Stimulated activated CD8-positive, alpha-beta memory T cell treated with anti-CD3 and anti-CD28 coated beads, Interleukin-7, amount 100 ng/mL, for 4 hours (primary cell): ENCODE measurements at places on chromosomes 3 and 15.

GRCh38 chr3:139695426-139696313 lies 17.9 kb upstream of the NMNAT3 start:
- no peak for DNase-seq

GRCh38 chr15:28904003-28904402 lies 18.2 kb downstream of the APBA2 start:
- no peak for DNase-seq

DNA sequence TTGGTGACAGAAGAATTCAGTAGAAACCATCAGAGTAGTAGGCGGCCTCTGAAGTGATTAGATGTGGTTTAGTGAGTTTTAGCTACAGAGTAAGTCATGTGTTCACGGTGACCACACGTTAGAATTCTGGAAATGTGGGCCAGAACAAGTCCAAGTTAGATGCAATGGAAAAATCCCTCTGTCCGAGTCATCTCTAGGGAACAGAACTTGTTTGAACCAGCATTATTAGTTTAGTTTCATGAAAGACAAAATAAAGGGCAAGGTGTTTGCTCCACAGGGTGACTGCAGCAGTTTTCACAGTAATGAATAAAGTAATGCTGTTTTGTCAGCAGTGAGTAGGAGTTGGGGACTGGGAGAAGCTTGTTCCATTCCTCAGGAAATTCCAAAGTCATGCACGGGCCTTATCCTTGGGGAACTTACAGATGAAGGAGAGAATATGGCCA lies 100.2 kb downstream of the CGNL1 start:
- no peak for DNase-seq

DNA sequence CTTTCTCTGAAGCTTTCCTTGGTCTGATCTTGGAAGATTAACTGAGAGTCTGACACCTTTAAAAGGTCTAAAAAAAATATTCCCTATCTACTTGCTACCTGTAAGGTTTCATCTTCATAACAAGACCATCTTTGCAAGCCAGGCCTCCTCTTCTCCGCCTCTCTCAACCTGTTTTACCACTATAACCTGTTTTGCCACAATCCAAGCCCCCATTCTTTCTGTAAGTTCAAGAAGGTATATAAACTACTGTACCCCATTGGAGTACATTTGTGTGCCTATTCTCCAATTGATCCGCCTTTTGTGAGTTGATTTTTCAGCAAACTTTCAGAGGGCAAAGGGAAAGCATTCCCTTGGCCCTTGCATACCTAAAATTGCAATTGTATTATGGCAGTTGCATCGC lies 319.3 kb upstream of the NECTIN3 start:
- no peak for DNase-seq

GRCh38 chr3:43436507-43437140 lies 150.3 kb downstream of the SNRK start:
- DNase-seq, result no peak

DNA sequence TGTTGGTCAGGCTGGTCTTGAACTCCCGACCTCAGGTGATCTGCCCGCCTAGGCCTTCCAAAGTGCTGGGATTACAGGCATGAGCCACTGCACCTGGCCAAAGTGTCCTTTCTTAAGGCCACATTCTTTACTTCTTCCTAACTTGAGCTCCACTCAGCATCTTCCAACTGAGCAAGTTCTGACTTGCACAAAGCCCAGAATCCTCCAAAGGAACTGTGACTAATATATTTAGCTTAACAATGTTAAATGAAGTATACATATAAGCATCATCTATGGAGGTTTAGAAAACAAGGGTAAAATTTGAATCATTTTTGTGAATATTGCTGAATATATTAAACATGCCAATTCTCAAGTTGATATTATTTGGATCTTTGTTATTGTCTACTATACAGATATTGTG lies 93.7 kb downstream of the SHQ1 start:
- DNase-seq, result no peak

DNA sequence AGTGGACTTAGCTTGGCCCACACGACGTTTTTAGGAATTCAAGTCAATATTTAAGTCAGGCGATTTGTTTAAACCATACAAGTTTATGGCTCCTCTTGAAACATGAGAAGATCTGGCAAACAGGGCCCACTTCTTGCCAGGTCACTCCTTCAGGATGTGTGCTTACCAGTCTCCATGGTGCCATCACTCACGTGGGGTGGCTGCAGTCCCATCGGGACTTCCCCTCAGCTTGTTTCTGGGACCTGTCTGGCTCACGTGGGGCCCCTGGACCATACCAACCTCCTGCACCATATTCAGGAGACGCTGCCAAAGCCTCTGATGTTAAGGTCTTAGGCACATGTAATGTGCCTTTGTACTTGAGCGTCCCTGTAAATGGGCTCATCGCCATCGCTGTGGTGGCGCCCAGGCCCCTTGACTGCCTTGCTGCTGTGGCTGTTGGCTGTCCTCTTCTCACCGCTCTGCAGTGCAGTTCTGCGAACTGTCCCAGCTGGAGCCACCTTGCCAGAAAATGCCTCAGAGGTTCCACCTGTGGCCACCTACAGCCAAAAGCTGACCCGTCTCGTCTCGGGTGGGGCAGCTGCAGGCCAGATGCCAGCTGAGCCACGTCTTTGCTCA lies 8.9 kb downstream of the MCM2 start:
- no peak for DNase-seq

DNA sequence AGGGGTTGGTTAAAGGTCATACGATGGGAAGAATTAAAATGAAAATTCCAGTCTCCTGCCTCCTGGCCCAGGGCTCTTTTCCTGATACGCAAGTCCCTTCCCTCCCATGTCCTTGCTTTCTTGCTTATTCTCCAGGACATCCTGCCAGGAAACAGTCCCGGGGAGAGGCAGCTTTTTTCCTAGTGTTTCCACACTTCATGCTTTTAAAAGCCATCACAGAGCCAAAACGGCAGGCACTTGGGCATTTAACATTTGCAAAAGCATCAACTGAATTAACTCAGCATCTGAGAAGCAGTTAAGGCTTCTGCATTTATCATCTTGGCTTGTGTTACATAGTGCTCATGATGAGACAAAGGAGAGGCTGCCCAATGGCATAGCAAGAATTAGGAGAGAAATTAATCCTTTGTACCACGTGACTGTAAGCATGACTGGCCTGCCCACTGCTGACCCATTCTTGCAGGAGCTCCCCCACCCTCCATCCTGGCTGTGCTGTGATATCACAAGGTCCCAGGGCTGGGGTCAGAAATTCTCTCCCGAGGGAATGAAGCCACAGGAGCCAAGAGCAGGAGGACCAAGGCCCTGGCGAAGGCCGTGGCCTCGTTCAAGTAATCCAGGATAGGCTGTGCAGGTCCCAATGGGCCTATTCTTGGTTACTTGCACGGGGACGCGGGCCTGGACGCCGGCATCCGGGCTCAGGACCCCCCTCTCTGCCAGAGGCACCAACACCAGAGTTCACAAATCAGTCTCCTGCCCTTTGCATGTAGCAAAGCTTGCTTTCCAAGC lies 21.6 kb upstream of the VILL start:
- DNase-seq, result no peak

DNA sequence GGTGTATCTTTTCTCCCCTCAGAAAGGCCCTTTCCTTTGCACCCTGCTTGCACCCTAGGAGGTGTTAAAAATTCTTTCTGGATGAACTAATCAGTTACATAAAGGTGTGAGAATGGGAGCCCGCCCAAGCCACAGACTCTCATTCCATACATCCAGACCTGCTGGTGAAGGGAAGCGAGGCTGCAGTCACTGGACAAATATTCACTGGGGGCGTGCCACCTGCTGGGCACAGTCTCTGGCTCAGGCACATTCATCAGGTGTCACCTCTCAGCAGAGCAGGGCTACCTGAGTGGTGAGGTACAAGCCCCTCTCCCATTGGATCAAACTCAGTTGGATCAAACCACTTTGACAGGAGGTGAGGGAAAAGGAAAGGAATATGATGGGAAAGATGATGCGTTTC lies 52.0 kb downstream of the NTRK3 start:
- DNase-seq, result no peak

GRCh38 chr3:13715961-13716360 lies 163.9 kb downstream of the WNT7A start:
- DNase-seq, result no peak

DNA sequence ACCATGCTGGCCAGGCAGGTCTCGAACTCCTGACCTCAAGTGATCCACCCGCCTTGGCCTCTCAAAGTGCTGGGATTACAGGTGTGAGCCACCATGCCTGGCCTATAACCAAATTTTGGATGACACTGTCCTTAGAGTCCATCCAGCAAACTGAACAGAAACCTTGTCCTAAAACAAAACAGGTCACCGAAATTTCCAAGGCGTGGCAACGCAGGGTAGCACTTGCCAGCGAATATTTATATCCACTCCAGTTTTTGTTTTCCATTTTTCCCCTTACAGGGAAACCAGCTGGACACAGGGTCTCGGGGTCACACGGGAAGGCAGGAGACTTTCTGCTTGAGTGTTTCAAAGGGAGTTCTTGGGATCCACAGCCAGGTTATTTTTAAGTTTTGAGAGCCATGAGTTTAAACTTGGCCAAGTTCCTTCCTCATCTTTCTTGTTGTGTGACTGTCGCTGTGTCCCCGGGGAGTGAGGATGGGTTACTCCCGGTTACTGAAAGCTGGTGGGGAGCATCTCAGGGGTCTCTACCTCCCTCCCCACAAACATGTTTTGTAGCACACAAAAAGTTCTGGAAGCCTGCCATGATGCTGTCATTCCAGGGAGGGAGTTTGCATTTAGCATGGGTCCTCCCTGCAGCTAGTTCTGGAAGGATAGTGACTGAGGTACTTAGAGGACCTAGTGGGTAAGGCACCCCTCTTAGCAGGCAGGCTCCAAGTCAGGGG lies 12.6 kb downstream of the LIMD1 start:
- no peak for DNase-seq

- no peak for DNase-seq
Observed at GRCh38 chr15:93308026-93308690, 219.1 kb upstream of the RGMA start.

GRCh38 chr15:60574801-60575631 lies 96.1 kb upstream of the ICE2 start:
- no peak for DNase-seq

GRCh38 chr3:20394243-20394642 lies 208.2 kb upstream of the SGO1 start:
- no peak for DNase-seq

- no peak for DNase-seq
Observed at GRCh38 chr3:170278627-170279026, 56.4 kb downstream of the PRKCI start.

DNA sequence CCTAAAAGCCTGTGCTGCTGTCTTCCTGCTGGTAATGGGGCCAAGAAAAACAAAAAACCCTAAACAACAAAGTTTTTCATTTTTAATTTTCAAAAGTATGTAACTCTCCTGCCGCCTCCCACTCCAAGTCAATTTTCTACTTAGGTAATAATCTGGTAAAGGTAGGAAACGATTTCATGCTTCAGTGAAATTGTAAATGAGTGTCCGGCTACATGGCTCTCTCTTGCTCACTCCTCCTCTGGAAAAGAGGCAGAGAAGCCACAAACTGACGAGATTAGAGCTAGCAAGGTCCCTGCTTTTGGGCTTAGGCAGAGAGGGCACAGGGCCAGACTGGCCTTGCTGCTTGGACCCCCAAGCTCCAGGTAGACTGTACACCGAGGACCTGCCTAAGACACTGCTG lies 23.5 kb downstream of the KLHL25 start:
- no peak for DNase-seq

- DNase-seq, result peak; percentile 33
Observed at GRCh38 chr15:74053941-74054529, 28.3 kb downstream of the GOLGA6A start.

GRCh38 chr15:39310633-39311032 lies 270.2 kb upstream of the THBS1 start:
- DNase-seq, result no peak

DNA sequence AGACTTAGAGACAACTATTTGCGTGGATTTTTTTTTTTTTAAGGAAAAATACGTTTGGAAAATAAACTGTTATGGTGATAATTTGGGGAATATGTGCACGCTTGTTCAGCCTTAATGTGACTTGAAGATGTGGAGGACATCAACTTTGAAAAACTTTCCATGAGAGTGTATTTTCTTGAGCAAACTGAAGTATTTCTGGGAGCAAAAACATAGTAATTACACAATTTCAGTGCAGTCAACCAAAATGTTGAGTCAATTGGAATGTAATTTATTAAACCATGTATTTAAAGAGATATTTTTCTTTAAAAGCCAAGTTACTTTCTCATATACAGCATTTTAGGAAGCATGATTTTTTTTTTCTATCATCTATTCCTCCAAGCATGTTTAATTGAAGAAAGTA lies 80.3 kb upstream of the FLNB start:
- no peak for DNase-seq

DNA sequence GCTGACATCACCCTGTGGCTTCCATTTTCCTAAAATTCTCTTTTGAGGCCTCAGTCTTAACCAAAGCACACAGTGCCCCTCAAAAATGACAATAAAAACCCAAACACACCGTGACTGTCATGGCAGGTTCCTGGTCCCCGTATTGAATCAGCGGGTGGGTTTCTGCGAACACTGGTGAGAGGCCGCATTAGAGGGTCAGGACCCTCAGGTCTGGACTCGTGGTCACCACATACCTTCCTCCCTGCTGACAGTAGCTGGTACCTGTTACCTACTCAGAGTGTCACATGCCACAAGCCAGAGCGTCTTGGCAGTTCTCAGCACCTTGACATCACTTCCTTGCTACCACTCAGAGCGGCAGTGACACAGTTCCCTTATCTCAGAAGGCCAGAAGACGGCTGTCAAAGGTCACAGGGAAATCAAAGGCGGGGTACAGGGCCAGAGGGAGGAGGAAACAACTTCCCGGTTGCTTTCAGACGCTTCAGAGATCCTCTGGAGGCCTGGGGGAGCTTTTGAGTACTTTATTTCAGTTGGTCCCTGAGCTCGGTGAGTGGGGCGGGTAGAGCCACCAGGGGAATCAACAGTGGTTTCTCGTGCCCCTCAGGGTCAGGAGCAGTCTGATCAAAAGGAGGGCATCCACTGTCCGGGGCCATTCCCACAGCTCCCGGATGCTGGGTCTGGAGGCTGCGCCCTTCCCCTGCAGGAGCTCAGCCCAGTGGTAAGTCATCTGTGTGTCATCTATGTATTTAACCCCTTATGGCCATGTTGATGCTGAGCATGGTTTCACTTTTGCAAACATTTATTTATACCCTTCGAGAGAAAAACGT lies at the start of the genes CCR5AS and CCRL2:
TSS of gene CCR5AS (minus strand) at position 279 of the 824 bp plus-strand sequence.
TSS of gene CCRL2 (plus strand) at position 472 of the 824 bp plus-strand sequence. CDS start 821 bp downstream, outside the sequence.
- peak; percentile 20 for DNase-seq

DNA sequence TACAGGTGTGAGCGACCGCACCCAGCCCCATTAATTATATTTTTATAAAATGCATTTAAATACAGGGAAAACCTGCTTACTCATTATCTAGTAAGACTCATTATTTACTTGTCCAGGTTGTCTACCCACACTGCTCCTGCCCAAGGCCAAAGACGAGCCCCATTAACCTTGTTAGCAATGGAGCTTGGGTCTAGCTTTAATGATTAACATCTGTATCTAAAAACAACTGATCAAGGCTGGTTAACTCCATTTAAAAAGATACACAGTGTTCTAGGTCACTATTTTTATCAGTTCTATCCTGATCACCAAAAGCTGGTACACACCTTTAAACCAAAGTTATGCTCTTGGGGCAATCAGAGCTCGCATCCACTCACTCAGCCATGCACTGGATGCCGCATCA lies 10.4 kb upstream of the NCKIPSD start:
- no peak for DNase-seq
